ENCODE measurements at places on chromosomes 5 and 9.

- no peak for DNase-seq
Measured at GRCh38 chr5:21893161-21893560, 960.0 kb downstream of the CDH12 start.

GRCh38 chr5:40428126-40428525 is 251.6 kb upstream of the PTGER4 start:
- no peak for DNase-seq

DNA sequence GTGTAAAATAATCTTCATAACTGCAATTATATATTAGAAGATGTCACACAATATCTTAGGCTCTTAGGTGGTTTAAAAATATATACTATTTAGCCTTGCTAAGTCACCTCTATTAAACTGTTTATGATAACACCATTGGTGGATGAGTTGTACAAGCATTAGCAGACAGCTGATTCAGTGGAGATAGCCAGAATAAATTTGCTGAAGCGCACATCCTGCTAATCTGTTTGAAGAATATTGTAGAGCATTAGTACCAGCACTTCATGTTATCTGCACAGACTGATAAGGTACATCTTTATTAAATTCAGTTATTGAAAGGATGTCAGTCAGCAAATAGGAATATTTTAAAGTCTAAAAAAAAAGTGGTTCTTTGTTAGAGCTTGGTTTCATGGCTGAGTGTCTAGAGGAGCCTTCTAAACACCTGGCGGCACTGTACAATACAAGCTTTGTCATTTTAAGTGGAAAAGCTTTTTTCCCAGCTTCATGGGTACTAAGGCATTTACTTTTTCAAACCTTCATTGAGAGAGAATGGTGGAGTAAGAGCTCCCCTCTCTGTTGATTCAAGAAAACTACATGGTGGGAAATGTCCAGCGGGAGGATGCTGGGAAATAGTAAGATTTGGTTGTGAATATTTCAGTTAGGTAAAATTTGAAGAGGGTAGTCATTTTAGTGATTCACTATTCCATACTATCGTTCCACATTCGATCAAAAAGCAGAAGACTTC is 275.1 kb downstream of the SLF1 start:
- no peak for DNase-seq

- no peak for DNase-seq
Measured at GRCh38 chr9:104022083-104022482, 72.0 kb upstream of the SMC2 start.

DNA sequence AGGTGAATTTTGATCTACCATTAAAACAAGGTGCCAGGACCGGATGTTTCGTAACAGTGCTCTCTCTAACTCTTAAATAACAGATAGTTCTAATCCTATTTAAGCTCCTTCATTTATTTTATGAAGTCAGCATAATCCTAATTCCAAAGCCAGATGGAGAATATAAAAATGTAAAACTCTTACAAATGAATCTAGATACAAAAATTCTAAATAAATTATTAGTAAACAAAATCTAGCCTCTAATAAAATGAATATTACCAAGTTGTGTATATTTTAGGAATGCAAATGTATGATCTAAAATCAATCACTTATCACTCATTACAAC is 32.4 kb upstream of the IL33 start:
- no peak for DNase-seq

DNA sequence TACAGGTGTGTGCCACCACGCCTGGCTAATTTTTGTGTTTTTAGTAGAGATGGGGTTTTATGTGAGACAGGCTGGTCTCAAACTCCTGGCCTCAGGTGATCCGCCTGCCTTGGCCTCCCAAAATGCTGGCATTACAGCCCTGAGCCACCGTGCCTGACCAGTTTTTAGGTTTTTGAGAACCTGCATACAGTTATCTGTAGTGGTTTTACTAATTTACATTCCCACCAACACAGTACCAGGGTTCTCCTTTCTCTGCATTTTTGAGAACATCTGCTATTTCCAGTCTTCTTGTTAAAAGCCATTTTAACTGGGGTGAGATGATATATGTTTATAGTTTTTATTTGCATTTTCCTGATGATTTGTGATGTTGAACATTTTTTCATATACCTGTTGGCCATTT is 12.8 kb downstream of the DMXL1 start:
- DNase-seq = no peak

DNA sequence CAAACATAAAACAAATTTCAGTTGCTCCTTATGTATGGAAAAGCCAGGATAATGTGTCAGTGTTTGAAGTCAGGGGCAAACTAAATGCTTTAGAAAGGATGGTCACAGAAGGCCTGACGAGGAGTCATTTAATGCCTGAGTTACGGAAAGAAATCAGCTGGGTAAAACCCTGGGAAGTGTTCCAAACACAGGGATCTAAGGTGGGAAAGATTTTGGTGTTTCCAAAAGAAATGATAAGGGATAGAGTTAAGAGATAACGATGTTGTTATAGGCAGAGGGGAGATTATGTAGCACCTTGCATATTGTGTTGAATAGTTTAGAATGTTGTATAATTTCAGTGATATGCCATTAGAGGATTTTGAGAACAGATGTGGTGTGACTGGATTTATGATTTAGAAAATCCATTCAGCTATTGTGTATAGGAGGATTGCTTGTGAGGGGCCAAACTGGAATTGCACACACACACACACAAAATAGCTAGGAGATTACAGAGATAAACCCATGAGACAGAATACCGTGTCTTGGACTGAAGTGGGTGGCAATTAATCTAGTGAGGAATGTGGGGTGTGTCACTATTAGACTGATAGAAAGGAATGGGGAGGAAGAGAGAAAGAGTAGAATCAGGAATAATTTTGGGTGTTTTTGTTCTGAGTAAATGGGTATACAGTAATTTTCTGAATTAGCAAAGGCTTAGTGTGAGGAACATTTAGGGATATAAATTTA is 274.2 kb upstream of the DAB2 start:
- no peak for DNase-seq

DNA sequence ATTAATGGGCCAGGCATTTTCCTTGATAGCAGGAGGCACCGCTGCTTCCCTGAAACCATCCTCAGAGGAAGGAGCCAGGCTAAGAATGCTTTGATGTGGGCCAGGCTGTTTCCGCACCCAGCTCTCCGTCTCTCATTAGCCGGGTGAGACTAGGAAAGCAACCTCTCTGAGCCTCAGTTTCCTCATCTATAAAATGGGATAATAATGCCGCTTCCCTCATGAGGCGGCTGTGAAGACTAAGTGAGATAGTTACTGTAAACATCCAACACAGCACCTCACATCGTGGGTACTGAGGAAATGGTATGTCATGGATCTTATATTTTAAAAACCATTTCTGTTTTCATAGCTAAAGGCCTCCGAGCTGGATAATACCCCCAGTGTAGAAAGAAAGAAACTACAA is 46.5 kb downstream of the NEK6 start:
- DNase-seq = no peak

GRCh38 chr5:142610176-142611001 is 75.5 kb downstream of the FGF1 start:
- no peak for DNase-seq

GRCh38 chr9:19387317-19387716 is 7.3 kb upstream of the RPS6 start:
- no peak for DNase-seq

GRCh38 chr5:176723440-176723839 is 76.2 kb downstream of the TSPAN17 start:
- DNase-seq = no peak

DNA sequence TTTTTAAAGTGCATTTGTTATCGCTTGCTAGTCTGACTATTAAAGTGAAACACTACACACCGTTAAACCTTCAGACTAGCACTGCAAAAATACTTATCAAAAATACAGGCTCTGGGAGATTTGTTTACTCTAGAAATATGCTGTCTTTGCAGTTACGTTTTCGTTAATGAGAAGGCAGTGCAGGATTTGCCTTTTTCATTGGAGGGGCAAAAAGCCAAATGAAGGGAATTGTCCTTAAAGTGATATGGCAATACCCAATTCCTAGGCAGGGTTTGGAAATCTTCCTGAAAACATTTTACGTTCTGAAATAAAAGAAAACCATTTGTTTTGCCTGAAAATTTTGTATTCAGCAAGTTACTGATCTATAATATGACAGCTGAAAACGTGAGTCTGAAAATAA is 1800.2 kb downstream of the MAT2B start:
- DNase-seq = no peak

DNA sequence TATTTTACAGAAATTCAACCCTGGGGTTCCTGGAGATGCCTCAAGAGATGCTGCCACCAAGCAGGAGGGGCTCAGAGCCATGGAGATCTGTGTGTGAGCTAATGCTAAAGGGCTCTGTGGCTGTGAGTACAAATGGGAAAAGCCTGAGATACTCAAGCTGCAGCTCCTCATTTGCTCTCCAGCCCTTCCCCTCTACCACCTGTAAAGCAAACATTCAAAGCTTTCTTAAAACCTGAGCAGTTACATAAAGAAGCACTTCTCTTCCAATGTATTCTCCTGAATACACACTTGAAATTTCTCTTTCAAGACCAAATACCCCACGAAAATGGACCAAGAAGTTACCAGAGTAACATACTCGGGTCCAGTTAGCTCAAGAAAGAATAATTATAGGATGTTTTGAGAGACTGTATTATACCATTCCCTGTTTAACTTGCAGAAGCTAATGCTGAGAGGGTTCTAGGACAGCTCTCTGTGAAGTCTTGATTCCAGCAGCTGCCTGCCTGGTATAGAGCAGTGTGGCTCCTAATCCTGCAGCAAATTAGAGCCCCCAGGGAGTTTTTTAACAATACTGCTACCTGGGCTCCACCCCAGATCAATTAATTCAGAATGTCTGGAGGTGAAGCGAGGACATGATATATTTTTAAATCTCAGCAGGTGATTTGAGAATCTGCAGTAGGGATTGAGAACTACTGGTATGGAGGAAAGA is 21.1 kb downstream of the RGS7BP start:
- DNase-seq = no peak

GRCh38 chr5:134070725-134071613 is 43.5 kb upstream of the TCF7 start:
- no peak for DNase-seq

- DNase-seq = no peak
Measured at GRCh38 chr5:32909207-32909606, 198.1 kb downstream of the NPR3 start.

GRCh38 chr9:3296536-3296935 is 229.3 kb downstream of the RFX3 start:
- DNase-seq = no peak

GRCh38 chr5:15014809-15015208 is 143.2 kb upstream of the ANKH start:
- DNase-seq = no peak

- DNase-seq = no peak
Measured at GRCh38 chr9:136128436-136128835, 9.8 kb upstream of the TMEM250 start.

GRCh38 chr5:173968154-173968797 is 20.7 kb upstream of the C5orf47 start:
- no peak for DNase-seq

DNA sequence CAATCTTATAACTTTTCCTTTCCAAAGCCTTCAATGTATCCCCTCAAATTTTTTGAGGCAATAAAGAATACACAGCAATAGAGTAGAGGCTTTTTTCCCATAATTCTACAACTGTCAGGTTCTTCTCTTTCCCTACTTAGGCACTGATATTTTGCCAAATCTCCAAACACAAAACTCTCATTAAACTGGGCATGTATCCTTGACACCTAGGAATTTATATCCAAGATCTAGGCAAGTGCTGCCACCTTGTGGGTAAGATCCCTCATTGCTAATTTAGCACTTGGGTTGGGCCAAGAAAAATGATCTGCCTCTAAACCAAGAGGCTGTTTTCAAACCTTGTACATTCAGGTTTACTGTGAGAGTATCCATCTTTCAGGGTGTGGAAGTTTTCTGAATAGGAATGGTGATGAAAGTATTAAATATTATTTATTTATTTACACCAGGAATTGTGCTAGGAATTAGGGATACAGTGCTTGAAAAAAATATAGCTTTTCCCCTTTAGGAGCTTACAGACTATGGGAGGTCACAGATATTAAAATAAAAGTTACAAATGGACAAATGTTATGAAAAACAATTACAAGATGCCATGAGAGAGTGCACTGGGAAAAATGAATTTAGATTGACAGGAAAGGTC is 17.6 kb downstream of the TSTD2 start:
- peak; percentile 38 for DNase-seq

DNA sequence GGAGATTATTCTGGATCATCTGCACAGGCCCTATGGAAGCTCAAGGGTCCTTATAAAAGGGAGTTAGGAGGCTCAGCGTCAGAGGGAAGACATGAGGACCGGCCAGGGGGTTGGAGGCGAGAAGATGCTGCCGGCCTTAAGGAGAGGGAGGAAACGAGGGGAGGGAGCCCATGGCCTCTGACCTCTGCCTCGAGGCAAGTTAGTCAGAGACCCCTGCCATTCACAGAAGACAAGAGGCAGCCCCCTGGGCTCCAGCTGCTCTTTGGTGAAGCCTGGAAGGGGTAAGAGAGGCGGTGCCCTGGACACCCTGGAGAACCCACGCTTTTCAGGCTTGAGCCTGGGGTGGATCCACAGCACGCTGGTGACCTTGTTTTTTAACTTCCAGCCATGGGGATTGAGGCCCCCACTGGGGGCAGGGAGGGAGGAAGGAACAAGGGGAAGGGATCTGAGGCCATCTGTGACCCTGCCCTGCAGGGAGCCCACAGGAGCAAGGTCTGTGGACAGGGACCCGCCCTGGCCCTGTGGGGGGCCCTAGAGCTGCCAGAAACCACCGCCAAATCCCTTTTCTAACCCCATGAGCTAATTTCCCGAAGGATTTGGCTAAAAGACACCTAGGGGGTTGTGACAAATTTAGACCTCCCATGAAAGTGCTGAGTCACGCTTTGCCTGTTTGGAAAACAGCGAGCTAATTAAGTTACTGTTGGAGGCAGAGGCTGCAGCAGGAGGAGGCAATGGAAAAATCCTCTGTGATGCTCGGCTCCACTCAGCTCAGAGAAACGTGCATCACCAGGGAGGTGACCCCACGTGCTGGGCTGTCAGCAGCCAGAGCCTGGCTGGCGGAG is 49.7 kb downstream of the OLFM1 start:
- DNase-seq = peak; percentile 69

- DNase-seq = no peak
Measured at GRCh38 chr9:128916204-128916603, 4.6 kb upstream of the PHYHD1 start.

DNA sequence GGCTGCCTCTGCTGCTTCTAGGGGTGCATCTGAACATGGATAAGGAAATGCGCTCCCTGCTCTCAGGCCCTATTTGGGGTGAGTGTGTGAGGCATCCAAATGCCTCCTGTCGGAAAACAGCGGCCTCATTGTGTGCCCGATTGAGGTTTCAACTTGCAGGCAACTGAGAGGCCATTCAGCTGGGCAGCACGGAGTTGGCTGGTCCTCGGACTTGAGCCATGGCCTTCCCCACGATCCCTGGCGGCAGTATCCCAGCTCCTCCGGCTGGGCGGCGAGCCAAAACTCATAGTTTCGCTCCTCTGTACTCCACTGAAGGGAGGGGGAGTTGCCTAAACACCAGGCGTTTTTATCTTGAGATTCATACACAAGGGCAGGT is 597.3 kb upstream of the SGCD start:
- peak; percentile 31 for DNase-seq

GRCh38 chr5:80254767-80255430 is 949 bp downstream of the SERINC5 start:
- no peak for DNase-seq

GRCh38 chr9:121199921-121200320 is 1.7 kb downstream of the RAB14 start:
- DNase-seq = no peak
